Brain pericyte (primary cell): ENCODE measurements at places on chromosomes 2 and 18.

DNA sequence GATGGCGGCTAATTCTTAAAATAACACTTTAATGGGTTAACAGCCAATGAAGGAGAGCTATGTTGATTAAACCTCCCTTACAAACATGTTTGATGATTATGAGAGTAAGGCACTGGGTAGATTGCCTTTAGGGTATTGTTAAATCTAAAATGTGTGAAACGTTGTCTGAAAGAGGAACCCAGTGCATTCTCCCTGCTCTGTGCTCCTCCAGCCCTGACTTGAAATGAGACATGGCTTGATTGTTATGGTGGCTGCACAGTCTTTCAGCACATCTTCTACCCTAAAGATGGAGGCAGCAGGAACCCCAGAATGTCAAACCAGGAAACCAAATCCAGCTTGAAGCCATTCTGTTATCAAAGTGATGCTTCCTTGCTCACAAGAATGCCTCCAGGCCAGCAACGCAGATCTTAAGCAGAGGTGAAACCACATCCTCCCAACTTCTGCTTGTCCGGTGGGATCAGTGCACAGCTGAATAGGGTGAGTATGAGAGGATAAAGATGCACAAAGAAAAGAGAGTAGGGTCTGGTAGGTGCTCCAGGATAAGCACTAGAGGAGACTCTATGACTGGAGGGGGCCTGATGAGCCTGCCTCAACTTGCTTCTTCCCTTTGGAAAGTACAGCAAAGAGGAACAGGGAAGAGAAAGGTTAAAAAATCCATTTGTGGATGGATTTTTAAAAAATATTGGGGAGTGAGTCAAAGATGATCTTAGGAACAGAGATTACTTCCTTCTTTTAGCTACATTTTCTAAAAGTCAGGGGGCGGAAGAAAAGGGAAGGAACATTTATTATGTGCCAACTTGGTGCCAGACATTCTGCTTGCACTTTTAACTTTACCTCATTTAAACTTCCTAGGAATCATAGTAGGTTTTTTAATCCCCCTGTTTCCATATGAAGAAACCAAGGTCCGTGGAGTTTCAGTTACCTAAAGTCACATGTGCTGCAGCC lies 523.0 kb downstream of the TXNL1 start:
- DNase-seq, result no peak

DNA sequence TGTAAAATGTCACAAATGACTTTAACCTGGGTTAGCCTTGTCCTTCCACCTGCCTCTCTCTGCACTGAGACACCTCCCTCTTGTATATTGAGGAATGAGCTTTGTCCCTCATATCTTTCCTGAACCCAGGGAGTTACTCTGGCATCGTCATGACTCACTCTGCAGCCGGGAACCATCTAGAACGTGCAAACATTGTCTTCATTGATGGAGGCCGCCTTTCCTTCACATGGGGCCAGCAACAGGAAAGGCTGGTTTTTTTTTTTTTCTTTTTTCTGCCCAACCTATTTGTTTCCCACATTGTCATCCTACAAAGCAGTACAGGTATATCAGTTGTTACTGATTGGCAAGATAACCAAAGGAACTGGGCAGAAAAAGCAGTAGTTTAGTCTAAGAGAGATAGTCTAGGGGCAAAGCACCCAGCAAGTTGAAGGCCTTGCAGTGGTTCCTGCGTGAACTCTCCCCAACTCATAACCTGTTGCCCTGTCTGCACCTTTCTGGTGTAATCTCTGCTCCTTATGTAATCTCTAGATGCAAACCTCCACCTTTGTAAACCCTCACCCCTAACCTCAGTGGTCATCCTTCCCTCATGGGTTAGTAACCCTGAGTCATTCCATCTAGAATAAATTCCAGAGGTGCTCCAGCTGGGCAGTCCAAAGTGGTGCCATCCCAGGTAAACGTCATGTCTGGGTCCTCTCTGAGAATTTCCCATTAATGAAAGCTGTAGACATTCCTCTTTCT lies 38.3 kb downstream of the SLC40A1 start:
- no peak for DNase-seq

GRCh38 chr2:112947374-112947773 lies 30.4 kb upstream of the IL36G start:
- no peak for DNase-seq

- no peak for DNase-seq
Observed at GRCh38 chr2:112153179-112153490, 14.9 kb downstream of the FBLN7 start.

DNA sequence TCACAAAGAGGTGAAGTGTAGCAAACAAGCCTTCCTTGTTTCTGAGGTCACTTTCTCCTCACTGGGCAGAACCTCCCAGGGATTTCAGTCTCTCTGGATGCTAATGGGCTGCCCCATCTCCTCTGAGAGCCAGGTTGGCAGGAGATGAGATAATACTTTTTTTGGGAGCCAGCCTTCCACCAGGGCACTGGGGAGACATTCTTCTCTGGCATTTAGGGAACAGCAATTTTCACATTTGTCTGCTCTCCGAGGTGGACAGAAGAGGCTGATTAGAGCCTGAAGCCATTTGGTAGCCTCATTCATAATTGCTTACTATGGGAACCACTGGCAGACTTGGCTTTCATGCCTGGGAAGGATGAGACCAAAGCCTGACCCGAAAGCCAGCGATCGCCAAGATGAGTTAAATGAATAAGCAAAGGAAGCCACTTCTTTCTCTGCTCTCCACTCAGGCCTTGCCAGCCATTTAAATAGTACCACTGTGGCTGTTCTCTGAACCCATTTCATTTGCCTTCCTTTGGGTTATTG lies 70.1 kb downstream of the NRP2 start:
- no peak for DNase-seq
